CD4-positive, alpha-beta T cell treated with Interleukin-4 for 4 hours (primary cell): ENCODE measurements at places on chromosomes 2 and 18.

DNA sequence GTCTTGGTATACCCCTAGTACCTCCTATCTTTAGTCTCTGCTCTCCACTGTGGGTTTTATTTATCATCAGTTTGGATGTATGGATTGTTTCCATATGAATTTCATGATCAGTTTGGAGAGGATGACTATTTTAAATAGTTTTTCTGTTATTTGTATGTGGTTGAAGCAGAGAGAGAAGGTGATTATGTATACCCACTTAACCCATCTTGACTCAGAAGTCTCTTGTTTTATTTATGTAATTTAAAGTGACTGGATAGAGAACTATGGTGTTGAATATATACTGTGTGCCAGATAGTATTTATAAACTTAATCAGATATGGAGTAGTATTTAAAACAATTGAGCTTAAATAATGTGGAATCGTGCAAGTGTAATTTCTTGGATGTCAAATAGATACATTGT is 39.9 kb downstream of the SMAD4 start:
- no peak for DNase-seq

DNA sequence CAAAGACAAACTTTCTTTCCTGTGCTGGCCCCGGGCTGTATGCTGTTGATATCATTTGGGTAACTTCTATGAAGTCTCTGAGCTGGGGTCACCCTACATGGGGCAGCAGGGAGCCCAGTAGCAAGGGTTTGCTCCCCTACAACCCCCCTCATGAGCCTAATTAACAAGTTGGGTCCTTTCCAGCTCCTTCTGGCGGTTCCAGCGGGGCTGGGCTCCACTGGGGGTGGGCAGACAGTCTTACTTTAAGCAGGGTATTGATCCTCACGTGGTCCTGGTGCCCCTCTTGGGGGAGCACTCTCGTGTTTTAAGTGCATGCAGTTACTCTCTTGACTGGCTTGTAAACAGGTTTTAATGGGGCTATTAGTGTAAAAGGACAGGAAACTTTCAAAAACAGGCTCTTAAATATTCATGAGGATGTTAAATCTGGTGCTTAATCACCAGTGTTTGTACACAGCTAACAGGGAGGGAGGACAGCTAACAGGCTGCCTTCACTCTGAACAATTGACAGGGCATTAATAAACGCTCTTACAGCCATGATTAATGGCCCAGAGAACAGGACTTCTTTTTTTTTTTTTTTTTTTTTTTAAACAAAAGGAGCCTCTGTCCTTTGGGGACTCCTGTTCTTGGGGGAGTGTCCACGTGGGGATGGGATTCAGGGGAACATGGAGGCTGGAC is 36.6 kb upstream of the SKOR2 start:
- no peak for DNase-seq

GRCh38 chr2:127037476-127037875 is 69.5 kb downstream of the BIN1 start:
- DNase-seq: no peak

DNA sequence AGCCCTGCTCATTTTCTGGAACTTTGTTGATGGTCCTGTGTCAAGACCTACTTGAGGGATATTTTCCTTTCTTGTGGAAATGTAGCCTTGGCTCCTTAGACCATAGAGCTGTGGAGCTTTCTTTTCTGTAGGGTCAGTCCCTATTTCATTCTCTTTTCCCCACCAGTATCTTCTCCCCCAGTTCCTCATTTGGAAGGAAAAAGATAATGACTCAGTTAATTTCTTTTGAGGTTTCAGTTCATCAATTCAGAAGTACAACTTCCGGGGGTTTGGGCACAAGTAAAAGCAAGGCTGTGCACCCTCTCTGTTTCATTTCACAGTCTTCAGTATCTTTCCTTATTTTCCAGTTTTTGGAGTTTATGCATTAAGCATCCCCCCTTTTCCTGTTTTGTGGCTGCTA is 70.7 kb downstream of the CDC42EP3 start:
- DNase-seq: no peak

DNA sequence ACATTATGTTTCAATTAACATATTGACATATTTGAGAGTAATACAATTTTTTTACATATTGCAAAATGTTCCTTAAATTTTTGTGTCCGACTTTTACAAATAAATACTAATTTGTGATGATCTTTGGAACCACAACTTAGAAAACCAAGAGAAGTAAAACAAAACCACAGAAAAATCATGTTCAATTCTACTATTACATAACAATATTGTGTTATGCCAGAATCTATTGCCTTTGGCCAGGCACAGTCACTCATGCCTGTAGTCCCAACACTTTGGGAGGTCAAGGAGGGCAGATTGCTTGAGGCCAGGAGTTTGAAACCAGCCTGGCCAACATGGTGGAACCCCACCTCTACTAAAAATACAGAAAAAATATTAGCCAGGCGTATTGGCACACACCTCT is 92.8 kb upstream of the APCDD1 start:
- no peak for DNase-seq

DNA sequence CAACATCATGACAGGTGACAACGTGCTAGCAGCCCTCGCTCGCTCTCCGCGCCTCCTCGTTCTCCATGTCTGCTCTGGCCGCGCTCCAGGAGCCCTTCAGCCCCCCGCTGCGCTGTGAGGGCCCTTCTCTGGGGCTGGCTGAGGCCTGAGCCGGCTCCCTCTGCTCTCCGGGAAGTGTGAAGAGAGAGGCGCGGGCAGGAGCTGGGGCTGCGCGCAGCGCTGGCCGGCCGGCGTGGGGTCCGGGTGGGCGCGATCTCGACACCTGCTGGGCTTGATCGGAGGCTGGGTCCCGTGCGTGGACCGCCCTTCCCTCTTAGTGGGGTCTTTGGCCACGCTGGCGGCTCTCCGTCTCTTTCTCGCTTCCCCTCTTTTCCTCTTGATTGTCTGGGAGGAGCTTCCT is 195.5 kb downstream of the ANKRD30BL start:
- DNase-seq: no peak

- DNase-seq: no peak
Measured at GRCh38 chr2:181120625-181121024, 140.2 kb downstream of the UBE2E3 start.

GRCh38 chr2:72130659-72131360 is 16.9 kb downstream of the CYP26B1 start:
- no peak for DNase-seq
